ENCODE measurements at places on chromosomes 7 and 10.

- DNase-seq: no peak
Observed at GRCh38 chr7:15218261-15218660, 315.7 kb upstream of the DGKB start.

- DNase-seq: no peak
Observed at GRCh38 chr10:118163217-118163616, 116.5 kb upstream of the RAB11FIP2 start.

DNA sequence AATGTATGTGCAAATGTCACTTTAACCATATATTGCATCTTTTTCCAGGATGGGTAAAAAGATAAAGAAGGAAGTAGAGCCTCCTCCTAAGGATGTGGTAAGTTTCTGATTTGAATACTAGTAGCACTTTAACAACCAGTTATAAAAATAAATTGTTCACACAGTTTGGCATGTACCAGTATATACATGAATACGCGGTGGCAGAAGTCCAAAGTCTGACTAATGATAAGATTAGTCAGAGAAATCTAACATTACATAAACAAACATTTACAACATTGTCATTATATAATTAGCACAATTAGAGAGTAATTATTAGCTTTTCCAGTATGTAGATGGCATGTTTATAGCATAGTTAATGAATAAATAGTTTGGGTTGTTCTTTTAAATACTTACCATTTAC lies 4.1 kb downstream of the ARMC3 start:
- DNase-seq: no peak

- DNase-seq: peak; percentile 95
Observed at GRCh38 chr10:133373174-133374090, at the start of gene ECHS1. TSS of gene ECHS1 (minus strand) at chr10:133373354. CDS start at chr10:133373333, 21 bp downstream.

All from activated CD8-positive, alpha-beta T cell treated with anti-CD3 and anti-CD28 coated beads, Interleukin-2, amount 10 ng/mL, durations not matched to agents 7 days and 5 days (primary cell).